ENCODE measurements at places on chromosomes 4 and X.

DNA sequence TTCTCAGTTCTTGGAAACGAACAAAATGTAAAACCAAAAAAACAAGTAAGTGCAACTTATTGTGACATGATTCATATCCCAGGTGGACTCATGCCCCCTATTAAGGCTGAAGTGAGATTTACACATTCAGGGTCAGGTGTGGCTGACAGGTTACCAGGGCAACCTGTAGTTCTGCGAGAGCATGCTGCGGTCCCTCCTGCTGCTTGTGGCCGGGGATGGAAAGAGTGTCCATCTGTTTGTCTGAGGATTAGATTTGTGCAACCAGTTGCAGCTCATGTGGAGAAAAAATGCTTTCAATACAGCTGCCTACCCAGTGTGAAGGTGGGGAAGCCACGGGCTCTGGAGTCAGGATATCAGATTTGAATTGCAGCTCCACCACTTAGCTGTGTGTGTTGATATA, 78.8 kb downstream of the FAM184B start:
- DNase-seq, result no peak

- no peak for DNase-seq
Observed at GRCh38 chrX:2781226-2781571, 29.4 kb downstream of the XG start.

DNA sequence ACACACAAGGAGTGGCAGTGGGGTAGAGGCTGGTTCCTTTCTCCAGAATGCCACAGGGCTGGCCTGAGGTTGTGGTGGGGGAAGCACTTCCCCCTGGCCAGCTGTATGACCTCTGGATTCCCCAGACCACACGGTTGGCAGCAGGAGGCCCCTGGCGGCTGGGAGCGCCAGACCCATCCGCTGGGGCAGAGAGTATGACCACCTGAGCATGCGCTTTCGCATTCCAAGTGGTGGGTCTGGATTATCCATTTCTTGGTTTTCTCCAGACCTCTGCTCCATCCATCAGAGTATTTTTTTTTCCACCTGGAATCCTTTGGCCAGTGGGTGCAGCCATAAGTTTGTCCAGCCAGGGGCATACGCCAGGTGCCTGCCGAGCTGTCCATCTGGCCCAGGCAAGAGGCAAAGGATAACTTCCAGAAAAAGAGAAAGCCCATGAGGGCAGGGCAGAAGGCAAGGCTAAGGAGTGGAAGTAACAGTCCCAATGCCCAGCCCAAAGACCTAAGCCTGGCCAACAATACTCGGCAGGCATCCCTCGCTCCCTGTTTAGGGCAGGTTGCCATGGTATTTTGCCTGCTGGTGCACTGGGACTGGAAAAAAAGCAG, 39.3 kb downstream of the NHSL2 start:
- no peak for DNase-seq

GRCh38 chr4:140609548-140610425, 41.0 kb upstream of the UCP1 start:
- DNase-seq, result peak; percentile 8

DNA sequence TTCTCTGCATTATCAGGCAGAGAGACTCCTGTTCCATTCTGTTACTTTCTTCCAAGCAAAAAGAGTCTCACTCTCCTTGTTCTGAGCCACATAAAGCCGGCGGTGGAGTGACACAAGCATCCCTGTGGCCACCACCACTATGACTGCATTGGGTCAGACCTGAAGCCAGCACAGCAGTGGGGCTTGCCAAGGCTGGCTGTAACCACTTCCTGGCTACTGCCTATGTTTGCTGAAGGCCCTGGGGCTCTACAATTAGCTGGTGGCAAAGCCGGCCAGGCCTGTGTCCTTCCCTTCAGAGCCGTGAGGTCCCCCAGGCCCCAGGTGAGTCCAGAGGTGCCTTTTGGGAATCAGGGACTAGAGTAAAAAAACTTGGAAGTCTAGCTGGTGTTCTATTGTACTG, 31.8 kb downstream of the PLAC8 start:
- peak; percentile 23 for DNase-seq

- DNase-seq, result no peak
Observed at GRCh38 chr4:99379571-99379970, 27.0 kb upstream of the ADH1C start.

- DNase-seq, result no peak
Observed at GRCh38 chr4:185728893-185729292, 83.1 kb downstream of the SORBS2 start.

DNA sequence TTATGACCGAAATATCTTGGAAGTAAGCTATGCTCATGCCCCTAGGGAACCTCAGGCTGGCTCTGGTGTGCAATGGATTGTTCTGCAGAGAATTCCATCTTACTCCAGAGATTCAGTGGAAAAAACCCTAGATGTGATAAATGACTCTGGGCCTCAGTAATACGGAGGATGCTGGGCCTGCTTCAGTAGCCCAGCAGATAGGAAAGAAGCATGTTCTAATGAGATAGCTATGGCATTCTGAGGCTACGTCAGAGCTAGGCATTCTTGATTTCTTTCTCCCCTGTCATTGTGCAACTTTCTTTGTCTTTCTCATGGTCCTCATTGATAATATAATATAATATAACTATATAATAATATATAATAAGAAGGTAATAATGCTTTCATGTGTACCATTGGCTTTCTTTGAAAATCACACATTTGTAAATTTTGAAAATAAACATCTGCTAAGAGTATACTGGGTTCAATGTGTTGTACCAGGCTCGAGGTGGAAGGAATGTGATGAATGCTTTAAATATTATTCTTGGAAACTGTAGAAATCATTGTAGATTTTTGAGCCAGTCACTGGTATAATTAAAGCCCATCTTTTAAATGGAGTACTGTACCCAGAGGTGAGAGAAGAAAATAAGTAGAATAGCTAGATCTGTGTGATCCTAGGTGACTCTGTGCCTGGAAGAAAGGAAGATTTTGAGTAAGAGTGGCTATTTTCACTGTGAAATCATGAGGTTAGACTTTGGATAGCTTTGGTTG, 152.0 kb downstream of the IL15 start:
- no peak for DNase-seq

- no peak for DNase-seq
Observed at GRCh38 chr4:147528054-147528453, 47.2 kb downstream of the EDNRA start.

DNA sequence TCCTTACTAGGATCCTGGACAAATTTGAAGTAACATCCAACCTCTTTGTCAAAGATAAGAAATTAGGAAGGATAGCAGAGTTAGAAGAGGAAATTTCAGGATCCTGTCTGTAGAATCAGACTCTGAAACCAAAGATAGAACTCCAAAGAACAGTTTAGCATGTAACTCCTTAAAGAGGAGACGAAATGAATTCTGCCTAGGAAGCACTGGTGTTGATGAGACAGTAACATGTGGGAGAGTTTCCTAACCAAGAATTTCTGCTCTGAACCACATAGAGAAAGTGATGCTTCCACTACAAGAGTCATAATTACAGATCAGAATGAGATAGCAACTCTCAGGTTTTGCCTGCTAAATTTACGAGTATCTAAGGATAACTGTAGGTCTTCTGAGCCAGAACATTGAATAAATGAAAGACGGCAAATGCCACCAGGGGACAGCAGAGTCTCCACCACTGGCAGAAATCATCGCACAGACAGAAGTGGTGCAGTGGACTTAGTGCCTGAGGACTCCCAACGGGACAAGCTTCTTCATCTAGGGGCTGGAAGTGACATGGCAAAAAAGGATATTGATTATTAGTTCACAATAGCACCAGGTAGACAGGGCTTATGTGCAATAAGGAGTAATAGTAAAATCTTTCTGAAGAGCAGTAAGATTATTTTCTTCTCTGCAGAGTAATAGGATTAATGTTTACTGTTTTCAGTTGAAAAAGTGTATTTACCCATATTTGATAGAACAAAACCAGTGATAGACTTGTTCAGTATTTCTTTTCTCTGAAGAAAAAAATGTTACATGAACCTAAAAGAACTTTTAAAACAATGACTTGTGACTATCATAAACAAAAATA, 6.7 kb upstream of the PPID start:
- DNase-seq, result peak; percentile 35

DNA sequence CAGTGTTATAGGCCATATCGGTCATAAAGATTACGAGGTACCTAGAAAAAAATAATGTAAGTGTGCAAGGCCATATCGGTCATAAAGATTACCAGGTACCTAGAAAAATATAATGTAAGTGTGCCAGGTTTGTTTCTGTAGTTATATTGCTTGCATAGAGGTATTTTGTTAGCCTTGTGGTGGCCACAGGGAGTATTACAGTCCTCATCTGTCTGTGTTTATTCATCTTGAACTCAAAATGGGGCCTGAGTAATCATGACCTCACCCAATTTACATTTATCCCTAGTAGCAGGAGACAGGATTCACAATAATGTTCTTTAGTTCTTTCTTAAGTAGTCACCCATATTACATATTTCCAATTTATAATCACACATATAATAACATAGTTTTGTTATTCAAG, 459.7 kb downstream of the MID1IP1 start:
- DNase-seq, result peak; percentile 55

DNA sequence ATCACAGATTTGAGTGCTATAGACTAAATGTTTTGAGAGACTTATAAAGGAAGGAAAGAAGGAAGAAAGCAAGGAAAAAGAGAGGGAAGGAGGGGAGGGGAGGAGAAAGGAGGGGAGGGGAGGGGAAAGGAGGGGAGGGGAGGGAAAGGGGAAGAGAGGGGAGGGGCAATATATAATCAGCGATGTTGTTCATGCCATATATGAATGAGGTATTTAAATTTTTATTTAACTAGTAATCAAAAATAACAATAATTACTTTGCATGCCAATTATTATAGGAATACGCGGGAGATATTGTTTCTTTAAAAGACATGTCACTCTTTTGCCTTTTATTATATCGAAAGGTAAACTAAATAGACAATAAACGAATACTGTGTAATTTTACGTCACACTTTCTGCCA, 1029.7 kb downstream of the FAT4 start:
- no peak for DNase-seq

- no peak for DNase-seq
Observed at GRCh38 chrX:1126738-1127137, 85.7 kb downstream of the CRLF2 start.

GRCh38 chrX:74421036-74421739, at the start of gene SLC16A2:
TSS of gene SLC16A2 (plus strand) at chrX:74421493. CDS start at chrX:74421638, 145 bp downstream.
- peak; percentile 77 for DNase-seq

DNA sequence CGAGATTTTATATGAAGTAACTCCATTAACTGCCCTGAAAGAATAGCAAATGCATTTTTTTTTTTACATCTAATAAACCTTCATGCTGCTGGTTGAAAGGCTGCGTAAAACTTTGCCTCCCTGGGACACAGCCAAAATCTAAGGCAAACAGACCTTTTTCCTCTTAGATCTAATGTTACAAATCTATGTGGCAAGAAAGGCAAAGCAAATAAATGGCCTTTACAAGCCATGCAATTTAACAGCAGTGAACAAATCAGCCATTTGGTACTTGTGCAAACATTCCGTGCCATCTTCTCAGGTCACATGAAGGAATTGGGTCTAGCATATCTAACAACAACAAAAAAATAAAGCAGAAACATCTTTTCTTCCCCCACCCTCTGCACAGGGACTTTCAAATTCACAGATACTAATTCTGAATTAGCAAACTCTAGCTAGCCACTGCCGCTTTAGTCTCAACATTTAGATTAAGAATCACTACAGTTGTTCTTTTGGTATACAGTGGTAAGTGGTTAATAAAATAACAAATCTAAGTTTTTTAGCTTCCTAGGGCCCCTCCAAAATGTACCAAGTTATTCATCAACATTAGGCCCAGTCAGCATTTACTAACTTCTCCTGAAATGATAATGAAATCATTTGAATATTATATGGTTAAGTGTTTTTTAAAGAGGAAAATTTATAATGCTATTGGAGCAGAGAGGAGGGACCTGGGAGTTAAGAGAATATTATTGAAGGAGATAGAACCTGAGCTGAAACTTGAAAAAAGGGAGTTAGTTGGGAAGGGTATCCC, 593.8 kb downstream of the SMARCA1 start:
- no peak for DNase-seq

GRCh38 chrX:3462166-3462508, 115.7 kb upstream of the MXRA5 start:
- no peak for DNase-seq

DNA sequence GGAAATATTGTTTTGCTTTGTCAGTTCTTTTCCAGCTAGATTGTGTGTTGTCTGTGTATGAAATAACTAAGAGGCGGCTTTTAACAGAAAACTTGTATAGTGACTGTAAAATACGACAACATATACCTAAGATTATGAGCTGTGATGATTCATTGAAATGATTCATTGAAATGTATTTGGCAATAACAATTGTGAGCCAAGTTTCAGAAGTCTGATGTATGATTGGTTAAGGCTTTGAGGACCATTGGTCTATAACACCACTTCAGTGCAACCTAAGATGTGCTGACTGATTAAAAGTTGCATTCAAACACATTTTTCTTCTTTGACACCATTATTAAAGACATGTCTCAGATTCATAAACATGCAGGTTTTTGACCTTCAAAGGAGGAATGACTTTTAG, 76.6 kb downstream of the PTPN13 start:
- no peak for DNase-seq

GRCh38 chr4:93947286-93947685, 118.7 kb downstream of the ATOH1 start:
- no peak for DNase-seq

GRCh38 chr4:41661442-41662076, 87.0 kb downstream of the PHOX2B start:
- peak; percentile 51 for DNase-seq

DNA sequence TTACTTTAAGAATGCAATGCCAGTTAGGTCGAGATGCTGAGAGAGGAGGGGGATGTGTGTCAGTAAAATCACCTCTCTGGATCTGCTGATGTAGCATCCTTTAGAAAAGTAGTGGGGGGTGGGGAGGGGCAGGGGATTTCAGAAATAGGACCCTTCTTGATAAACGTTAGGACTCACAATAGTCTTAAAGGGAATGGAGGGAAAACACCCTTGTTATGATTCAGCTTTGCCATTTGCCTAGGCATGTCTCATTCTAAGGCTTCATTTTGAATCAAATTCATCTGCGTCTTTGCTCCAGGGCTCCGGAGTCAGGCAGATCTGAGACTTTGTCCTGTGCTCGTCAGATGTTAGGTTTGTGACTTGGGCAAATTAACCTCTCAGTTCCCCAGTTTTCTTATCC, 879 bp downstream of the SH2D1A start:
- no peak for DNase-seq

All from Daoy (cell line).